Type B pancreatic cell (in vitro differentiated cells): ENCODE measurements at places on chromosomes 6 and 20.
A peak's percentile ranks its signal among the peaks of the same experiment; 100 is the strongest.

- peaks cover 27% of the 10 kb centered on the region for H3K27me3 ChIP-seq
- no peaks in the 10 kb centered on the region for H3K36me3 ChIP-seq
- H3K4me1 ChIP-seq, result no peaks in the 10 kb centered on the region
- H3K4me3 ChIP-seq, result no peak overlapping the region
- H3K27ac ChIP-seq, result no peak overlapping the region
- no peak for DNase-seq
These were observed 4.5 kb upstream of the DEFB126 start for GRCh38 chr20:137668-138490.

GRCh38 chr6:110944681-110945151, 13.8 kb upstream of the GTF3C6 start:
- no peak overlapping the region for H3K27ac ChIP-seq
- no peak for DNase-seq
- no peaks in the 10 kb centered on the region for H3K4me1 ChIP-seq
- H3K27me3 ChIP-seq, result no peaks in the 10 kb centered on the region
- H3K36me3 ChIP-seq, result no peaks in the 10 kb centered on the region

- no peak overlapping the region for H3K27ac ChIP-seq
- H3K27me3 ChIP-seq, result peaks cover 47% of the 10 kb centered on the region
- no peak for DNase-seq
- H3K36me3 ChIP-seq, result no peaks in the 10 kb centered on the region
- peaks cover 38% of the 10 kb centered on the region for H3K4me1 ChIP-seq
These were observed 170.7 kb downstream of the CDC5L start for GRCh38 chr6:44558024-44558831.

GRCh38 chr6:38573801-38574395, 65.8 kb downstream of the BTBD9 start:
- no peak overlapping the region for H3K27ac ChIP-seq
- H3K27me3 ChIP-seq, result no peaks in the 10 kb centered on the region
- no peak overlapping the region for H3K4me3 ChIP-seq

DNA sequence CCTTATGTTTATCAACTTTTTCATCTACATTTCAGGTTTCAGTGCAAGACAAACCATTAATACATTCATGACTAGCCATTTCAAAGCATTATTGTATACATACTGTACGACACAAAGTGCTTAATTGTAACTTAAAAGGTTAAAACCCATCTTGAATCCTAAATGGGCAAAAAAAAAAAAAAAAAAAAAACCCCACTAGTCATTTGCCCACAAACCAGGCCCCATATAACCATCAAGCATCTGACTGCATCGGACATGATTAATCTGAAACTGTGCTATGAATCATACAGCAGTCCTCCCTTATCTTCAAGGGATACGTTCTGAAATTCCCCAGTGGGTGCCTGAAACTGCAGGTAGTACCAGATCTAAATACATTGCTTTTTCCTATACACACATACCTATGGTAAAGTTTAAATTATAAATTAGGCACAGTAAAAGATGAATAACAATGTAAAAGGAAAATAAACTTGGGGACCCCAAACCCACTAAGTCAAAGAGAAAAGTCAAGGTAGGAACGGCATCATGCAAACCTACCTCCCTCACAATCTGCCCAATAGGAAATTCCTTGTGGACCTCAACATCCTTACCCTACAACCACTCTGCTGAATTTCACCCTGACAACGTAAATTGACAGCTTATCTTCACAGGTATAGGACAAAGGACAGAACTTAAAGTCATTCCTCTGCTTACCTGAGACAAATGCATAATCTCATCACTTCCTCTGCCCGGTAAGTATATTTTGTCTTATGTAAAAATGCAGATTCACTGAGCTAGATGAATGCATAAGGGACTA, 14.3 kb downstream of the B4GALT5 start:
- no peak for DNase-seq
- peaks cover 49% of the 10 kb centered on the region for H3K4me1 ChIP-seq

- no peak overlapping the region for H3K4me3 ChIP-seq
- peaks cover 4% of the 10 kb centered on the region for H3K4me1 ChIP-seq
- H3K27ac ChIP-seq, result no peak overlapping the region
- no peaks in the 10 kb centered on the region for H3K27me3 ChIP-seq
These were observed 7.5 kb downstream of the APMAP start for GRCh38 chr20:24984961-24985640.

DNA sequence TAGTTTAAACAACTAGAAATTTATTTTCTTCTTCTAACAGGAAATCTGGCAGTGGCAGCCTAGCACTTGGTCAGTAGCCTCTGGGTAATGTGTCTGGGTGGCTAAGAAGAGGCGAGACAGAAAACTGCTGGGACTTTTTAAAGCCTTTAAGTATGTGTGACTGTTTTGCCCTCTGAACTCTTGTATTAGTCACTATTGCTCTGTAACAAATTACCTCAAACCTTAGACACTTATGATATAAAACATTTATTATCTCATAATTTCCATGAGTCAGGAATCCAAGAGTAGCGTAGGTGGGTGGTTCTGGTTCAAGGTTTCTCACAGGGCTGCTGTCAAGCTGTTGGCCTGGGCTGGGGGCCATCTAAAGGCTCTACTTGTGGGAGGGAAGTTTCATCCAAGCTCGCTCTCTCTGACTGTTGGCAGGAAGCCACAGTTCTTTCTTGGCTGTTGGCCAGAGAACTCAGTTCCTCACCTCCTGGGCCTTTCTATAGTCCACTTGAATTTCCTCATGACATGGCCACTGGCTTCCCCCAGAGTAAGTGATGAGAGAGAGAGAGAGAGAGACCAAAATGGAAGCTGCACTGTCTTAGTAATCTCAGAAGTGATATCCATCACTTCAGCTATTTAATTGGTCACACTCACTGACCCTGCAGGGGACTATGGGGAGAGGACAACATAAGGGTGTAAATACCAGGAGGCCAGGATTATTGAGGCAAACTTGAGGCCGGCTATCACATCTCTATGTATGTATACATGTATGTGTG, 17.4 kb upstream of the TBC1D22B start:
- no peaks in the 10 kb centered on the region for H3K36me3 ChIP-seq
- H3K4me1 ChIP-seq, result peaks cover 42% of the 10 kb centered on the region
- H3K27ac ChIP-seq, result peak overlapping the region; percentile 83

- H3K4me1 ChIP-seq, result peaks cover 5% of the 10 kb centered on the region
- no peaks in the 10 kb centered on the region for H3K36me3 ChIP-seq
- H3K4me3 ChIP-seq, result no peak overlapping the region
- DNase-seq, result no peak
These were observed 38.7 kb downstream of the GSTA2 start for GRCh38 chr6:52724406-52725121.

DNA sequence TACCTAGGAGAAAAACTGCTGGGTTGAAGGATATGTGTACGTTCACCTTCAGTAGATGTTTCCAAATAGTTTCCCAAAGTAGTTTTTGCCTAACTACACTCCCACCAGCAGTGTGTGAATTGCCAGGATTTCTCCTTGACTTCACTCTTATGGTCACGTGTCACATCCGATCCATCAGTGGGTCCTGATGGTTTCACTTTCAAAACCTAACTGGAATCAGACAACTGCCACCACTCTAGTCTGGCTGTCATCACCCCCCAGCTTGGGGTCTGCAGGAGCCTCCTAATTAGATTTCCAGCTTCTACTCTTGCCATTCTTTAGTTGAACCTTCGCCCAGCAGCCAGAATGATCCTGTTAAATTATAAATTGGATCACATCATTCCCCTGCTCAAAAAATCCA, 8.5 kb upstream of the SLC12A5 start:
- no peak overlapping the region for H3K27ac ChIP-seq
- H3K4me3 ChIP-seq, result peak overlapping the region; percentile 85
- no peaks in the 10 kb centered on the region for H3K36me3 ChIP-seq
- peaks cover 6% of the 10 kb centered on the region for H3K4me1 ChIP-seq
- peaks cover 75% of the 10 kb centered on the region for H3K27me3 ChIP-seq

DNA sequence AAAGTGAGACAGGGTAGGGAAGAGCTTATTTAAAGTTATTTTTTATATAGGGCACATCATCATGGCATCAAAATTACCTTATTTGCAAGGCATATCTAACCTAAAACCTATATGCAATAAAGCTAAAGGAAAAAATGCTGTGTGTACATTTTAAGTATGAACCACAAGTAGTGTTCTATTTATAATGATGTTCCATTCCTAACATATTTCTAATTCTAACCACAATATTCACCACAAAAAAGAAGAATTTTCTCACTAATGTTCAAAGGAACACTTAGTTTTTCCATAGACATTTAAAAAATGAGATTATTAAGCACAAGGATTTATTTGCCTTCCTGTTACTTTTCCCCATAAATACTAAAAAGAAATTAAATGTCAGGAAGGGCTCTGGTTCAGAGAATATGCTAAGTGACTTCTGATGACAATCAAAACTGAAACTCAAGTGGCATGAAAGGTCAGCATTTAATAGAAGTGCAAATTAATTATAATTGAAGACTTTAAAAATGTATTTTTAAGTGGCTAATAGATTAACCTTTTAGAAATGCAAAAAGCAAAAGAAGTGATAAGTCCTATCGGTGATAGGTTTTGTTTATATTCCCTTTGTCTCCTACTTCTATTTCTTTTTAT, 25.1 kb downstream of the GPR63 start:
- no peak for DNase-seq
- no peaks in the 10 kb centered on the region for H3K27me3 ChIP-seq
- H3K4me1 ChIP-seq, result peaks cover 10% of the 10 kb centered on the region
- H3K27ac ChIP-seq, result no peak overlapping the region
- H3K4me3 ChIP-seq, result no peak overlapping the region

DNA sequence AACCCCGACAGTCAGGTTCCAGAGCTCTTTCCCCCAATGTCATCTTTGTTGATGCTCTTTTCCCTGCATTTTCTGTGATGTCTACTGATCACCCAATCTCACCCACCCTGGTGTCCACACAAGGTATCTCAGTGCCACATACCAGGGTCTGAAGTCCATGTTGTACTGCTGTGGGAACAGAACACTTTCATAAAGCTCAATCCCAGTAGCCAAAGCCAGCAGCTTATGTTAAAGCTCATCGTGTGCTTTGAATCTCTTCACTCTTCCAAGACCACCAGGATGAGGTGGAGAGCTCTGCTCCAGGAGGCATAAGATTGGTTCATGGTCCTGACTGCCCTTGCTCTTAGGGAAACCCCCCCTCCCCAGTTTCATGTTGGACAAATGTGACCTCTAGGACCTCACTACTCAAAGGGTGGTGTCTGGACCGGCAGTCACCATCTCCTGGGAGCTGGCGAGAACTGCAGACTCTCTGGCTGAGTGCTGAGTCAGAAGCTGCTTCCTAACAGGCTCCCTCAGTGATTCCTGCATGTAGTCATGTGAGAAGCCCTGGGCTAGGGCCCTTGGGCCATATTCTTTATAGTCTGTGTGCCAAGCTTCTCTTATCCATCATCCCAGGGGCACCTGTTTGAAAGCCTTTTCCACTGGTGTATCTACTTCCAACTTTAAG, 13.4 kb upstream of the CPNE5 start:
- peaks cover 27% of the 10 kb centered on the region for H3K4me1 ChIP-seq
- no peak for DNase-seq
- peak overlapping the region; percentile 66 for H3K27ac ChIP-seq
- H3K27me3 ChIP-seq, result peaks cover 5% of the 10 kb centered on the region
- H3K4me3 ChIP-seq, result no peak overlapping the region
- peaks cover 12% of the 10 kb centered on the region for H3K36me3 ChIP-seq

DNA sequence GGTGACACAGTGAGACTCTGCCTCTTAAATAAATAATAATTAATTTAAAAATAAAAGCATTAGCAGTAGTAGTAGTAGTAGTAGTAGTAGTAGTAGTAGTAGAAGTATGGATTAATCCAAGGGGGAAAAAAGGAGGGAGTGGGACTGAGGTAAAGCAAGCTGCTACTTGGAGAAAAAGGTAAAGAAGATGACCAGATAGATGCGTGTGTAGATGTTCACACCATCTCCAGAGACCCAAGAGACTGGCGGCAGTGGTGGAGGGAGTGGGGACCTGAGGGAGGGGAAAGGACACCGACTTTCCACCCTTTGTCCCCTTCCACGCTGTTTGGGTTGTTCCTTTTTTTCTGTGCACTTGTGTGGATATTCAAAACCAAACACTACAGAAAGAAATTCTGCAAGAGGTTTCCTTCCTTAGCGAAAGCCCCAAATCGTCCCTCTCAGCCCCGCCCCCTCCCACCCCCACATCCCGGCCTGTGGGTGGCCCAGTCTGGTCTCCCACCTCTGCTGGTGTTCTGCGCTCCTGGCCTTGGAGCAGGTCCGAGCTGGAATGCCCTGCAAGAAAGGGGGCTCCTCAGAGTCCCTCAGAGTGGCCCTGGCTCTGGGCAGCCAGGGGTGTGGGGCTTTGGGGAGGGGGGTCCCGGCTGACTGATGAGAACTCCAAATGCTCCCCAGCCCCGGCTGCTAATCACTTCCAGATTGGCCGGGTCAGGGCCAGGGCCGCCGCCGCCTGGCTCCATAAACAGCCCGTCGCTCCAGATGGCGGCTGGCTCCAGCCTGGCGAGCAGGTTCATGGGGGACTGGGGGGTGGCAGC, 60.2 kb downstream of the UBE2V1 start:
- H3K4me3 ChIP-seq, result peak overlapping the region; percentile 72
- no peaks in the 10 kb centered on the region for H3K36me3 ChIP-seq
- peak overlapping the region; percentile 64 for H3K27ac ChIP-seq
- H3K4me1 ChIP-seq, result peaks cover 25% of the 10 kb centered on the region
- H3K27me3 ChIP-seq, result no peaks in the 10 kb centered on the region

DNA sequence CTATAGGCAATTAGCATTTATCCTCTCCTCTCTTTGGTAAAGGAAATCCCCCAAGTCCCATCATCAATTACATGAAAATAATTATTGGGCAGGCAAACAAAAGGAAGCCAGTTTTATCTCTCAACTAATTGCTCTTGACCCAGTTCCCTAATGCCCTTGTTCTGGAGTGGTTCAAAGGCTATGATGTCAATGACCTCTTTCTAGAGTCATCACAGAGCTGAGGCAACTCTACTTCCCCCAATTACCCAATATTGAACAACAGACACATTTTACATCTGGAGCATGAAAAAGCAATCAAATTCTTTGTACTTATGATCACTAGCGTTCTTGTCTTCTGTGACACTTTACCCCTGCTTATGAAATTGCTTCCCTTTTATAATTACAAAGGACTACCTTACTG, 43.5 kb downstream of the NT5E start:
- DNase-seq, result no peak
- H3K27ac ChIP-seq, result no peak overlapping the region
- peaks cover 10% of the 10 kb centered on the region for H3K36me3 ChIP-seq
- H3K27me3 ChIP-seq, result no peaks in the 10 kb centered on the region
- H3K4me1 ChIP-seq, result peaks cover 10% of the 10 kb centered on the region
- no peak overlapping the region for H3K4me3 ChIP-seq

DNA sequence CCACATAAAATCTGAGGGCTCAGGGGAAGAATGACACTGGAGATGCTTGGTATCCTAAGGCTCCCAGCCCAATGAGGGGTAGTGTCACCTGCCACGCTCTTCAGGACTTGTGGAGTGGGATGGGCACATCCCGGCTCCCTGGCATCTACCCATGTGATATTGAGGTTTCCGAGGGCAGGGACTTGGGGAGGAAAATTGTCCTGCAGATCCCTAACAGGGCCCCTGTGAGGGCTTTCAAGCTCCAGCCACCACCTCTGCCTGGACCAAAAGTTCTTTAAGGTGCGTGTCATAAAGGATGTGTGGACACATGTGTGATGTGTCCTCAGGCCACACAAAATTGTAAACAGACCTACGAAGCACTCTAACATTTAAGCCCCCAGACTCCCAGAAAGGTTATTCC, 2.5 kb downstream of the SCML4 start:
- peaks cover 12% of the 10 kb centered on the region for H3K27me3 ChIP-seq
- peak overlapping the region; percentile 20 for H3K4me3 ChIP-seq
- peaks cover 51% of the 10 kb centered on the region for H3K4me1 ChIP-seq
- no peaks in the 10 kb centered on the region for H3K36me3 ChIP-seq
